ENCODE measurements at places on chromosomes 3 and 15.

GRCh38 chr3:100289339-100289738 lies 28.5 kb downstream of the TBC1D23 start:
- DNase-seq = peak; percentile 39

DNA sequence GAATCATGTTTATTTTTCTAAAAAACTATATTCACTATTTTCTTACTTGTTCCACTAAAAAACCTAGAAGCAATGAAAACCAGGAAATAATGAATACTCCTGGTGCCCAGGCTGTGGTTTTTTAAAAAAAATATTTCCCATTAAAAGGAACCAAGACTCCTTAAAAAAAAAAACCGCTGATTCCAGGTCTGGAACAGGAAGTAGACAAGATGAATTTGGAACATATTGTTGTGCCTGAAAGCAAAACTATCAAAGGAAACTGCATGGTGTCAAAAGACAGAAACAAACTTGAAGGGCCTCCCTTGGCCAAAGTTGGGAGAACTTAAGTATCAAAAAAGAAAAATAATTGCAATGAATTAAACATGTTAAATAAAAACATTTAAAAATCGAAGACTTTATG lies 245.3 kb upstream of the P2RY1 start:
- DNase-seq = no peak

GRCh38 chr15:60839510-60840211 lies 360.7 kb upstream of the ICE2 start:
- DNase-seq = no peak

GRCh38 chr3:138127636-138128365 lies 4.4 kb downstream of the A4GNT start:
- DNase-seq = peak; percentile 10

GRCh38 chr15:67806536-67806935 lies 18.8 kb upstream of the SKOR1 start:
- no peak for DNase-seq

- DNase-seq = no peak
These were observed at the start of gene CCR9 for GRCh38 chr3:45885979-45886705. Gene CCR9, plus strand, starts transcription at chr3:45886543. Its CDS starts 8,391 bp downstream, at chr3:45894934.

- peak; percentile 29 for DNase-seq
These were observed 48.8 kb downstream of the EPHA6 start for GRCh38 chr3:96863129-96863740.

- no peak for DNase-seq
These were observed 852.3 kb downstream of the OTOL1 start for GRCh38 chr3:162348912-162349311.

DNA sequence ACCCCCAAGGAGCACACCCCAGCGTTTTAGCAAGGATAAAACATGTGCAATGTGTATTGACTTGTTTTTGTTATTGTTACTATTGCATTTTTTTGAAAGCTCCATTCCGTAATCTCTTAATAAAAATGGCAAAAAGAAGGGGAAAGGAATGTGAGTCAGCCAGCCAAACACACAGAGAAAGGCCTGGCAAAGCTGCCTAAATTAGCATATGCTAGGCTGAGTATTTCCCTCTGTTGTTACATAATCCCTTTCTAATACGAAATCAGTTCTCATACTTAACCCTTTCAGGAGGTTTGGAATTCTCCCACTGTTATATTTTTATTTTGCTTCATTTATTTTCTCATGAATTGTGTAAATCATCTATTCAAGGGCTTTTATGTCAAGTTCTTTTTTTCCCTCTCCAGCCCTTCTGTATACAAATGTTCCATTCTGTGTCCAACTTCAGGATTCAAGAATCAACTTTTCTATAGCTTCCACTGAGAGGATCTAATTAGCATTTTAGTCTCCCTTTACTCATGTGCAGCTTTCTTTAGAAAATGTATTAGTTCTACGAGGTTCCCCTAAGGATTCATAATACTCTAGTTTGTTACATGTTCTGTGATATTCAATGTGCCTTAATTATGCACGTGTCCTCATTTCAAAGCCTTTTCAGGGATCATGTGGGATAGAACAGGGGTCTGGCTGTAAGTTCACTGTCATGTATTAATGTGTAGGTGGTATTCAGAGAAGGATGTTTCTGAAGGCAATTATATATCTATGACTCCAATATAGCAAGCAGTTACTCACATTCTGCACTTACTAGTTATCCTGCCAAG lies 9.2 kb downstream of the CADM2 start:
- no peak for DNase-seq

DNA sequence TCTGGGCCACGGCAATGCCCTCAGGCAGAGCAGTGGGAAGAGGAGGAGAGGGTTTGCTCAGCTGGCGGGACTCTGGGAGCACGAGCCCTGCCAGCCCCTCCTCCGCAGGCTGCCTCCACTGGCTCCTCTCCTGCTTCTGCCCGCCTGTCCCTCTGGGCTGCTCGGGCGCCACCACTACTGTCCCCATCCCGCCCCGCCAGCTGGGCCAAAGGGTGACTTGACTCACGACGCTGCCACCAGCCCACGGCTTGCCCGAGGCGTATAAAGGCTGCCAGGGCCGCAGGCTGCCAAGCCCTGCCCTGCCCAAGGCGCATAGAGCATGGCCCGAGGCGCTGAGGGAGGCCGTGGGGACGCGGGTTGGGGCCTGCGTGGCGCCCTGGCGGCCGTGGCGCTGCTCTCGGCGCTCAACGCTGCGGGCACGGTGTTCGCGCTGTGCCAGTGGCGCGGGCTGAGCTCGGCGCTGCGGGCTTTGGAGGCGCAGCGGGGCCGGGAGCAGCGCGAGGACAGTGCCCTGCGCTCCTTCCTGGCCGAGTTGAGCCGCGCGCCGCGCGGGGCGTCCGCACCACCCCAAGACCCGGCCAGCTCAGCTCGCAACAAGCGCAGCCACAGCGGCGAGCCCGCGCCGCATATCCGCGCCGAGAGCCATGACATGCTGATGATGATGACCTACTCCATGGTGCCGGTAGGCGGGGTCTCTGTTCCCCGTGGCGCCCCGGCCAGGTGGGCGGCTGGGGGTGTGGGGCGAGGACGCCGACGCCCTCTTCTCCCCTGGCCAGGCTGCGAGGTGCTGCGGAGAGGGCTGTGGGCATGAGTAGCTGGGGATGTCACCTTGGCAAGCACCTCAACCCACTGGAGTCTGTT lies at the start of gene GLDN:
TSS of gene GLDN (plus strand) at position 290 of the 861 bp plus-strand sequence. CDS start at position 320, 30 bp downstream.
- DNase-seq = no peak

- no peak for DNase-seq
These were observed 22.8 kb upstream of the LRRC34 start for GRCh38 chr3:169835533-169835932.

- no peak for DNase-seq
These were observed 7.1 kb upstream of the DVL3 start for GRCh38 chr3:184148076-184148475.

DNA sequence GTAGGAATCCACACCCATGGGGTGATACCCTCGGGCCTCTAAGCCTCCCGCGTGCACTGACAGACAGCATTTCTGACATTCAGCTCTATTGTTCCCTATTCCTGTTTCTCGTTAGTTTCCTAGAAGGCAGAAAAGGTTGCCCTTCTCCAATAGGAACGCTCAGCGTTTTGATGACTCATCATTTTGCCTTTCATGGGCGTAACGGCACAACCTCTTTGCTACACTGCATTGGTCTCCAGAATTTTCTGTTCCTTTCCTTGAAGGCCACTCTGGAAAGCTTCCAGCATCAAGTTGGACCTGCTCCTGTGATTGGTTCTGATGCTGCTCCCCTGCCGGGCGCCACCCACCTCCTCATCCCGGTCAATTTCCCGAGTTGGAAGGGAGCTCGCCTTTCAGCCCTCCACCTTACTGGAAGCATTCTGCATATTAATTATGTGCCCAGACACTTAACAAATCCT lies 13.0 kb upstream of the TNK2 start:
- DNase-seq = no peak

DNA sequence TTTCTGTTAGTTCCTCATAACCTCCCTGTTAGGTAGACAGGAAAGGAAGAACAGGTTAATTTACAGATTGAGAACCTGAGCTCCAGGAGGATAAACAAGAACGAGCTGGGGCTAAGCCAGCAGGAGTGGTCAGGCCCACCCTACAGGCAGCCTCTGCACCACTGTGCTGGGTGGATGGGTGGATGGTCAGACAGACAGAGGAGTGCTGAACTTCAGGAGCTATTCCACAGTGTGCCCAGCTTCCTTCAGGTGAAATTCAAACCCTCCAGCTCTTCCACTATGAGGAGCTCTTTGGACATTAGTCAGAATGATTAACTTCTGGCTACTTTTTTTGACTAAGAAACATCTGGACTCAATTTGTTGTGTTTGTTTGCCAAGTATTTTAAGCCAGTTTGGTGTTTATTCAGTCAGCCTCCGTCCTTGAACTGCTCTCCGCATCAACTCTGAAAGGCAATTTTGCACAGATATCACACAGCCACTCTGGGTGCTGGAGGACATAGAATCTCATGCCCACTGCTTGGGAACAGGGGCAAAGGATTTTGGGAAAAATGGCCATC lies 361.9 kb downstream of the CLSTN2 start:
- DNase-seq = peak; percentile 68

Data from fibroblast of skin of right biceps (primary cell).